ENCODE measurements at places on chromosomes 7 and 10.
A peak's percentile ranks its signal among the peaks of the same experiment; 100 is the strongest.

DNA sequence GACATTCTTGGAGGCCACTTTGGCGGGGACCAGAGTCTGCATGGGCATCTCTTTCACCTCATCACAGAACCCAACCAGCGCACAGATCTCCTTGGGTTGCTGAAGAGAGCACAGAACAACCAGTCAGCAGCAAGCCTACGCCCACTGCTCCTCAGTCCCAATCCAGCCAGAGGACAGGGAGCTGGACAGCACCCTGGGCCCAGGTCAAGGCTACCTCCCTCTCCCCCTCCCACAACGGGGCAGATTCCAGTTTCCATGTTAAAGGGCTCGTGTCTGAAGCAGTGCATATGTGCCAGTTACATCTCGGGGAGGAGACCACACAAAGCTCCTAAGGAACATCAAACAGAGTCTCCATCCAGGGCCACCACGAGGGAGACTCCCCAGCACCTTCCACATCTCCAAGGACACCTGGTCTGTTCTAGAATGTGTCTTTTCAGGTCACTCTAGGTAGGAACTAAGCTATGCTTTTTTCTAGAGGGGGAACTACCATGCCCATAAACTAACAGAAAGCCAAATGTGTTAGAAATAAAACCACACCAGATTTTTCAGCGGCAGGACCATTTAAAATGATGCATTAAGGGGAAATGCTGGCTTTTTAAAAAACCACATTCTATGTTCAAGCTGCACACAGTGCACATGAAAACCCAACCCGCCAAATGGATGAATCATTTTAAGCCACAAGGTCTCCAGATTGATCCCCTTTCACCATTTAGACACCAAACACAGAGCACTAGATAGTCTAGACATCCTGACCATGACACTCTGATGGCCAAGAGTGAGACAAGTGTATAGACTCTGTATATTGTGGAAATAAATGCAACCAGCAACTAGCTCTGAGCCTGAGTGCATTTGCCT lies 28.9 kb downstream of the PSAP start:
- no peak for DNase-seq

DNA sequence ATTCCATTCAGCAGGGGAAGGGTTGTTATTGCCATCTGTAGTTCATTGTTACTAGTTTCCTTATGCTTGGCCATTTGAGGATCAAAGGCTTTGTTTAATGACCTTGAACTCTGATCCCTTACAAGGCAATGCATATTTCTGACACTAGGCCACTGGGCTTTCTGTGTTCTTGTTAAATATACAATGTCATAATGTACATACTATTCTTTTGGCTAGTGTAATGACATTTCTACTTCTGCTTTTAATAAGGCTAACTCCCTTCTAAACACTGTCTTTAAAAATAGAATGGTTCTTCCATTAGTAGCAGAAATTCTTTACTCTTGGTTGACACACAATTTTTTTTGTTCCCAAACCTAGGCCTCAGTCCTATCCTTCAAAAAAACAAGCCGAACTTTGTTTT lies 86.6 kb downstream of the BBS9 start:
- DNase-seq = no peak

- peak; percentile 18 for DNase-seq
These were observed 177.9 kb downstream of the TNS3 start for GRCh38 chr7:47404010-47404409.

GRCh38 chr10:132209130-132209529 lies 22.4 kb downstream of the DPYSL4 start:
- DNase-seq = no peak

DNA sequence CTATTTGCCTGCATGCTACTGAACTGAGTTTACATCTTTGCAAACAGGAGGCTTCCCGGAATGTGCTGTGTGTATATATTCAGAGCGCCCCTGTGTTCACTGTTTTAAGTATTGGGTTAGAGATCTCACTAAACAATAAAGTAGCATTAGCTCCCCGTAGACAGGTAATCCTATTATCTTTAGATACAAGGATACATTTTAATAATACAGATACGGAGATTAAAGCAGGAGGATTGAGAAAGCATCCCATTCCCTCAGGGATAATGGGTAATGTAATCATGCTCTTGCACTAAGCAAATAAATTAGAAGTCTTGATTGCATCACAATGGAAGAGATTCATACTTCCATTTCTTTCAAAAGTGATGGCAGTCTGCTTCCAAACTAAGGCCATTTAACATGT lies 809.0 kb downstream of the NRG3 start:
- DNase-seq = no peak

GRCh38 chr10:59315465-59315864 lies 46.9 kb downstream of the FAM13C start:
- no peak for DNase-seq

- DNase-seq = no peak
These were observed 46.5 kb upstream of the GLI3 start for GRCh38 chr7:42283553-42283952.

- DNase-seq = no peak
These were observed 15.7 kb downstream of the APBB1IP start for GRCh38 chr10:26453850-26454249.

GRCh38 chr7:123270570-123270969 lies 70.8 kb upstream of the SLC13A1 start:
- DNase-seq = no peak

DNA sequence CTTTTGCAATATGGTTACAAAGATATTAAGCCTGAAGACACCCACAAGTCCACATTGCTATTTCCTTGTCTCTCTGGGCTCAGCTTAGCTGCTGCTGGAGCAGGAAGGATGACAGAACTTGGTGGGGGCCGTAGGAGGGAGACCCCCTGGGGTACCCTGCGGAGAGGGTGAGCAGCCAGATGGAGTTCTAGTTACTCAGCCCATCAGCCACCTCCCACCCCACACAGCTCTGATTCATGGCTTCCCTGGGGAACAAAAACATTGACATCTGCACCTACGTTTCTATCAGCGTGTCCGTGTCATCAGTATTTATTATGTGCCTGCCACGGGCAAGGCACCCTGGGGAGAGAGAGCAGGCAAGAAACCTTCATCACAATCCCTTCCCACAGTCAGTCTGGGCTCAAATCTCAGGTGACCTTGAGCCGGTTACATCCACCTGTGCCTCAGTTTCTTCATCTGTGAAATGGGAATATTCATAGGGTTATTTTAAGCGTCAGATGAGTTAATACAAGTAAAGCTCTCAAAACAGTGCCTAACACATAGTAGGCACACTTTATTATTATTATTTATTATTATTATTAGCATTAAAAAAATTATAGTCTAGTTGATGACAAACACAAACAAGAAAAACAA lies 131.5 kb downstream of the C10orf105 start:
- DNase-seq = no peak

GRCh38 chr7:156002362-156003066 lies 190.3 kb upstream of the SHH start:
- DNase-seq = no peak

- DNase-seq = no peak
These were observed 28.3 kb downstream of the TBATA start for GRCh38 chr10:70756700-70757360.

- no peak for DNase-seq
These were observed 6.6 kb downstream of the CPA2 start for GRCh38 chr7:130273081-130273932.

DNA sequence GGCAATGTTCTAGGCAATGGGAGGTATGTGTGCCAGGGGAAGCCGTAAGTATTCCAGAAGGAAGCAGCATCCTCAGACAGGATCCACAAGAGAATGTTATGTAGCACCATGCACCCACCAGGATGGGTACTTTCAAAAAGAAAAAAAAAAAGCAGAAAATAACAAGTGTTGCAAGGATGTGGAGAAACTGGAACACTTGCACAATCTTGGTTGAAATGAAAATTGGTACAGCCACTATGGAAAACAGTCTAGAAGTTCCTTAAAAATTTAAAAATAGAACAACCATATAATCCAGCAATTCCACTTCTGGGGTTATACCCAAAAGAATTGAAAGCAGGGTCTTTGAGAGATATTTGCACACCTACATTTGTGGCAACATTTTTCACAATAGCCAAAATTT lies 20.2 kb downstream of the C10orf71 start:
- no peak for DNase-seq

- no peak for DNase-seq
These were observed 452.7 kb downstream of the DPP6 start for GRCh38 chr7:154504918-154505317.

DNA sequence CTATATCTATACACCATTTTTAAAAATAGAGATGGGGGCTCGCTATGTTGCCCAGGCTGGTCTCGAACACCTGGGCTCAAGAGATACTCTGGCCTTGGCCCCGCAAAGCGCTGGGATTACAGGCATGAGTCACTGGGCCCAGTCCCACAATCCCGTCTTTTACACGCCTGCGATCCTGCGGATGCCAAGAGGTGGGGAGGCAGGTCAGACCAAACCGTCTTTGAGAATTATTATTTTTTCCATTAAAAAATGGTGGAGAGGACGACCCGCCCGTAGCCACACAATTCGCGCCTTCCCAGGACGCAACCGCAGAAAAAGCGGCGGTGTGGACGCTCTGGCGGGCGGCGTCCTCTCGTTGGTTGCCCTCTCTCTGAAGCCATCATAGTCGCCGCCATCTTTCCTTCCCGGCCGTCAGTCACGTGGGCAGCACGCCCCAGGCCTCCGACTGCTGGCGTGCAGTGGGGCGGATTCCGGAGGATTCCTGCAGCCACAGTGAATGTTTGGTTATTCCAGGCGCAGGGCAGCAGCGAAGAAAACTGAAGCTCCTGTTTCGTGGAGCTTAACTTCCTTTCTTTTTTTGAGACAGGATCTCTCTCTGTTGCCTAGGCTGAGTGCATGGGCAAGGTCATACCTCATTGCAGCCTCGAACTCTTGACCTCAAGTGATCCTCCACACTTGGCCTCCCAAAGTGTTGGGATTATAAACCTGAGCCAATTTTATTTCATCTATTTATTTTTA lies 9.9 kb upstream of the EPHB4 start:
- DNase-seq = peak; percentile 77

DNA sequence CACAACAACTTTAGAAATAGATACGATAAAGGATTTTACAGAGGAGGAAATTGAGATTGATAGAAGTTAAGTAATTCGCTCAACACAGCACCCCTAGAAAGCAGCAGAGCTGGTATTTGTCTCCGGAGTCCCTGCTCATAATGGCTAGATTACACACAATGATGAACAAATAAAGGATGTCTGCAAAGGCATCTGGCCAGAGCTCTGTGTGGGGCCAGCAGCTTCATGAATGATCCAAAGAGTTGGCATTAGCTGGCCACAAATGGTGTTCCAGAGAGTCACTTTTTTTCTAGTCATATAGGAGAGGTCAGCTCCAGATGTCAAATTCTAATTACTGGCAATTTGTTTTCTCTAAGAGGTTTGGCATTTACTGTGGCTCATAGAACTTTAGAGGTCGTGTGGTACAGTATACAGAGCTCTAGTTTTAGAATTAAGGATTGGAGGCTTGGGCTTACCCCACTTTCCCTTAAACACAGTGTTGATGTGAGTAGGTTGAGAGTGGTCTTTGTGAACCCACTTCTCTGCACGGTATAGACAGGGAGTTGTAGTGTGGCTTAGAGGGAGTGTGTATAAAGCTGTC lies 186.2 kb downstream of the BICC1 start:
- DNase-seq = no peak

DNA sequence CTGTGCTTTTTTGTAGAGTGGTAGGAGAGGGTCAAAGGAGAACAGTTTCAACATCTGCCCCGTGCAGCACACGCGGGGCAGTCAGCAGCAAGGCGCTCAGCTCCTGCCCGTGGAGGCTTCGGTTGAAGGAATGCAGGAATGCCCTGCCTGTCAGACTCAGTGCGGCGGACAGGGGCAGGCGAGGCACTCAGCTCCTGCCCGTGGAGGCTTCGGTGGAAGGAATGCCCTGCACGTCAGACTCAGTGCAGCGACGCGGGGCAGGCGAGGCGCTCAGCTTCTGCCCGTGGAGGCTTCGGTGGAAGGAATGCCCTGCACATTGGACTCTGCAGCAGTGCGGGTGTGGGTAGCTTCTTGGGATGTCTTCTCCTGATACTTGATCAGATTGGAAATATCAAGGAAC lies 37.0 kb downstream of the PPP2R2D start:
- no peak for DNase-seq
